ENCODE measurements at places on chromosomes 6 and 20. TPM values are rescaled to one million over a fixed set of nuclear protein-coding genes. Genes with fewer than 3 reads are reported as not detected.

DNA sequence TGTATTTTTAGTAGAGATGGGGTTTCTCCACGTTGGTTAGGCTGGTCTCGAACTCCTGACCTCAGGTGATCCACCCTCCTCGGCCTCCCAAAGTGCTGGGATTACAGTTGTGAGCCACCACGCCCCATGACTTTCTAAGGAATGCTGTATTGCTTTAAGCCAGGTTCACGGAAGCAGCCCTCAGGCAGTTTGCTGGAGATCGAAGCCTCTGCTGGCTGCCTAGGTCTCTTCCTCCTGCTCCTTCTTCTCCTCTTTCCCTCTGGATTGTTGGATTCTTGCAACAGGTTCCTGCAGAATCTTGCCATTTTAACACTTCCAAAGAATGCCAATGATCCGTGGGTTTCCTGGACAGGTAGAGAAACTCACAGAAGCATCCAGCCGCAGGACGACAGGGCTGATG lies 29.3 kb upstream of the B4GALT5 start:
- no peak for DNase-seq

GRCh38 chr6:34938268-34938667 lies 49.2 kb downstream of the ANKS1A start:
- no peak for DNase-seq

- DNase-seq, result peak; percentile 72
Observed at GRCh38 chr20:21505810-21506530, 7.9 kb downstream of the NKX2-2 start.

The SOX4 gene
- 8.1 TPM for total RNA-seq

GRCh38 chr20:41587956-41588355 lies 30.2 kb downstream of the CHD6 start:
- DNase-seq, result no peak

GRCh38 chr6:143961886-143962878 lies 45.9 kb downstream of the PLAGL1 start:
- DNase-seq, result no peak

DNA sequence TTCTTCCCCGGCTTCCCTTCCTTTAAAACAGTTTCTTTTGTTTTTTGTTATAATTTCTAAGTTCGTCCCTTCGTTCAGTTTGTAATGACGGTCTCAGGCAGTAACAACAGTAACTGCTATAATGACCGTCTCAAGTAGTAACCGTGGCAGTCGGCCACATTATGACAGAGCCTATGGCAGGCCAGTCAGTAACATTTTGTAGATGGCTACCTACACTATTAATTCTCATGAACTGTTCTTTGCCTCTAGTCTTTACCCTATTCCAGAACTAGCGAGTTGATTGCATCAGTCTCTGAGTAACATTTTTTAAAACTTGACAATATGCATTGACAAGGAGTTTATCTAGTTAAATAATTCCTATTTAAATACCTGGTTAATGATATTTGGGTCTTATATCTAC lies 43.0 kb upstream of the ADGRG6 start:
- DNase-seq, result no peak

The RSPH9 gene
- 0.19 TPM for total RNA-seq

GRCh38 chr6:29948277-29948676 lies 5.9 kb downstream of the HLA-A start:
- DNase-seq, result no peak

The EXOC2 gene
- total RNA-seq, result 15.3 TPM
